ENCODE measurements at places on chromosomes 12 and 14. TPM values are rescaled to one million over a fixed set of nuclear protein-coding genes. Genes with fewer than 3 reads are reported as not detected.

Gene C1QL4
- total RNA-seq: not detected

Gene SERPINA3
- total RNA-seq: 50.9 TPM

Gene BTBD7
- total RNA-seq: 28.3 TPM

Gene CFAP54
- total RNA-seq: not detected

Gene SERPINA12
- total RNA-seq: not detected

Gene TGM1
- total RNA-seq: 0.21 TPM

Gene CCDC60
- total RNA-seq: not detected

Gene DNAJC22
- total RNA-seq: 0.24 TPM

Gene RNASE3
- total RNA-seq: not detected

Gene PIANP
- total RNA-seq: 0.12 TPM

- DNase-seq: no peak
Observed at GRCh38 chr12:42690264-42690663, 100.7 kb upstream of the PRICKLE1 start.

DNA sequence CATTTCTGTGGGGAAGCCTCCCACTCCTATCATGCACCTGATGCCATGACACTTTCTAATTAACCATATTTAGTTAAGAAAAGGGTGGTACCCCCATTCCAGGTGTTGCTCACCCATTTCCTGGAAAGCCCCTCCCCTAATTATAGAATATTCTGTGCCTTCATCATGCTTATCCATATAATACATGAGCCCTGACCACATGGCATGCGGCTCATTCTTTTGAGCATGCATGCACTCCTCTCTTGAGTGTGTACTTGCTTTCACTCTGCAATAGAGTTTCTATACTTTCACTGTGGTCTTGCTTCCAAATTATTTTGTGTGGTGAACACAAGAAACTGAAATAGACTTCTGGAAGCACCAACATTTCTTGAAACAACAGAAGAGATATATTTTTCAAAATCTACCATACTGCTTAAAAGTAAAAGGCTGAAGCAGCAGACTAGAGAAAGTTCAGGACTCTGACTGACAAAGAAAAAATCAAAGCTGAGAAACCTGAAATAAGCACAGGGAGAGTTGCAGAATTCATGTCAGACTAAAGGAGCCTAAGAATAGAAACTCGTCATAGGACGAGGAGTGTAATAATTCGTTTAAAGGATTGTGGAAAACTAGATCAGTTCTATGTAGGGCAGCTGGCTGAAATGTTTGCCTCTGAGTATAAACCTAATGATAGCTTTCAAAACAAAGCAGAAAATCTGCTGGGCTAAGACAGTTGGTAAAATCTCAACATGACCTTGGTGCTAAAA is 144.8 kb downstream of the KITLG start:
- DNase-seq: no peak

GRCh38 chr14:106378191-106378590 is 851.8 kb downstream of the TMEM121 start:
- no peak for DNase-seq

- DNase-seq: no peak
Observed at GRCh38 chr12:106300761-106301160, 1.8 kb upstream of the TCP11L2 start.

DNA sequence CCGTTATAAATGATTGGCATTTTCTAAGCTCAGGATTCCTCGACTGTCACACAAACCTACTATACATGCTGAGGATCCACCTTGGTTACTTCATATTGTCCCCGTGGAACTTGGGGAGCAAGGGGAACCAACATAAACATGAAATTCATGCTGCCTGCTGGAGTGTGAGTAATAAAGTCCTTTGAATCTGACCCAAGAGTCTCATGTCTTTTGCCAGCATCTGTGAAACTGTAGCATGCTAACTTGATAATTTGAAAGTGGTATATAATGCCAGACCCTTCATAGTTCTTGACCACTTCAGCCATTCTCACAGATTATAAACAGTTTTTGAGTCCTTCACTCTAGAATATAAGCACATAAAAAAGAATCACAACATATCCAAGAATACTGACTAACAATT is 17.1 kb downstream of the SLC35F4 start:
- no peak for DNase-seq

DNA sequence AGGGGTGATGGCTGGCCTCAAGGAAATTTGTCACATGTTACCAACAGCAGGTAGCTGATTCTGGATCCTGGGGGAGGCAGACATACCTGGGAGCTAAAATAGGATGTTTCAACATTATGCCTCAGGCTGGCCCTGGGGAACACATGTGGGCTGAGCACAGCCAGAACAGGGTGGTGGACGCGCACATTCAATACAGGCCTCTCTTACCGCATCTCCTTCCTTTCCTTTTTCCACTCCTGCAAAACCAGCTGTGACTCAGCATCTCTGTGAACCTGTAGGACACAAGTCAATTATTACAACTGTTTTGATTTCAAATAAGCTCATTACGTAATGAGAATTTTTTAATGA is 61.0 kb downstream of the NT5DC3 start:
- DNase-seq: no peak

DNA sequence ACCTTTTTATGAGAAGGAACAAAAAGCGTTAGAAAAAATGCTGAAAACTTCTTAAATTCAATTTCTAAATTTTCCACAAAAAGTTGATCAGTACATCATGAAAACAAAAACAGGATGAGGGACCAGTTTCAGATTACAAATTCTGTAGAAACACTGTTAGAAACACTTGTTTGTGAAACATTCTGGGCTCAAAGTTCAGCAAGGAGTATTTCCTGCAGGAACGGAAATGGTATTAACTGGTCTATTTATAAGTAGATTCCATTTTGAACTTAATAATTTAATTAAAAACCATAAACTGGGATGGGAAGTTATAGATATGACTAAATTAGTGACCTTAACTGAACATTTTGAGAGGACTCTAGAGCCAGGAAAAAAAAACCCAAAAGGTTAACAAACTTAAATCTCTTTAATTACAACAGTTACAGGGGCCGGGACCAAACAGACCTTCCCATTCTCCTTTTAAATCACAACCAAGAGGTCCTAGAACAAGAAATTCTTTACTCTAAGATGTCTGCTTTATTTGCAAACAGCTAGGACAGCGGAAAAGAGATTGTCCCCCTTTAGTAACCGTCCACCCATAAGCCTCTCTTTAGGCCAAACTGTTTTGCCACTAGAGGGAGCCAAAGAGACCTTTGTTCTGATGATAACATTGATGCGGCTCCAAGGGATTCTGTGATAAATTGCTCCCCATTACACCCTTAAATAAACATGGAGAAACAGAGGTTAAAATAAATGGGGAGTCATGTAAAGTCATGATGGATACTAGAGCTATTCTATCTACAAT is 69.0 kb upstream of the RERGL start:
- DNase-seq: no peak

GRCh38 chr12:6774499-6775062 is 2.3 kb downstream of the LAG3 start:
- no peak for DNase-seq

- DNase-seq: no peak
Observed at GRCh38 chr12:120866108-120866507, 38.0 kb downstream of the SPPL3 start.

- DNase-seq: no peak
Observed at GRCh38 chr12:49730568-49731101, 10.7 kb upstream of the TMBIM6 start.

DNA sequence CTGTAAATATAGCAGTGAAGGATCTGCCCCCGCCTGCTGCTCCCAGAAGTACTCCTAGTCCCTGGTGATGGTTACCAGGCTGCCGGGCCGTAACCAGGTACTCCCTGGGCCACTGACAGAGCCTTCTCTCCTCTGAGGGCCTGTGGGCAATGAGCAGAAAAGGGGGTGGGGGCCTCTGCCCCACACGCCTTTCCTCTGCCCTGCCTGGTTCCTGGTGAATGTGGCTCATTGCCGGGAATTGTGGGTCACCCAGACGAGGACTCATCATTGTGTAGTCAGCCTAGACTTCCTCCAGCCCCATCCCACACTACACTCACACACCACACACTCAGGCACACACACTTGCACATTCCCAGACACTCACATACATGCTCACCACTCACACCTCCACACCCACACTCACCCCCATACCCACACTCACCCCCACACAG is 35.7 kb upstream of the ACTN1 start:
- DNase-seq: no peak

- DNase-seq: peak; percentile 42
Observed at GRCh38 chr14:85165094-85165493, 364.9 kb upstream of the FLRT2 start.

DNA sequence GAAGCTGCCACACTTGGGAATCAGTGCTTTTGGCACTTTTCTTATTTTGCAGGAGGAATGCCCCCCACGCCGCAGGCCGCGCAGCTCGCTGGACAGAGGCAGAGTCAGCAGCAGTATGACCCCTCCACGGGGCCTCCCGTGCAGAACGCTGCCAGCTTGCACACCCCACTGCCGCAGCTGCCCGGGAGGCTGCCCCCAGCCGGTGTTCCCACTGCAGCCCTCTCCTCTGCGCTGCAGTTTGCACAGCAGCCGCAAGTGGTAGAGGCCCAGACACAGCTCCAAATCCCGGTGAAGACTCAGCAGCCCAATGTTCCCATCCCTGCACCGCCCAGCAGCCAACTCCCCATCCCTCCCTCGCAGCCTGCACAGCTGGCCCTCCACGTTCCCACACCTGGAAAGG is 32.3 kb downstream of the EP400 start:
- no peak for DNase-seq

- no peak for DNase-seq
Observed at GRCh38 chr14:104803912-104804410, 3.1 kb downstream of the ZBTB42 start.

- DNase-seq: no peak
Observed at GRCh38 chr14:24237463-24237955, 4.8 kb downstream of the GMPR2 start.

DNA sequence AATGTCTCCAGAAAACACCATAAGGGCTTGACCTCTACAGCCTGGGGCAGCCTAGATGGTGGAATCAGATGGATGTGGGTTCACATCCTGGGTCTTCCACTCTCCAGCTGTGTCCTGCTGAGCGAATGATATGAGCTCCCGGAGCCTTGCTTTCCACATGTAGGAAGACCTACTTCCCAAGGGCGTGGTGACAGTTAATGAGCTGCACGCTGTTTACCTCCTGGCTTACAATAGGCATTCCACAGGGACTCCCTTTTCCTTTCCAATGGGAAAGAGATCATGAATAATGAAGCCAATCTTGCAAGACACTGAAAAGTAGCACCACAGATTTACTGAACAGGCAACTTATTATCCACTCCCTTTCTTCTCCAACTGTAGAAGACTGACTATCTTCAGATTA is 46.1 kb downstream of the TMTC1 start:
- DNase-seq: no peak

DNA sequence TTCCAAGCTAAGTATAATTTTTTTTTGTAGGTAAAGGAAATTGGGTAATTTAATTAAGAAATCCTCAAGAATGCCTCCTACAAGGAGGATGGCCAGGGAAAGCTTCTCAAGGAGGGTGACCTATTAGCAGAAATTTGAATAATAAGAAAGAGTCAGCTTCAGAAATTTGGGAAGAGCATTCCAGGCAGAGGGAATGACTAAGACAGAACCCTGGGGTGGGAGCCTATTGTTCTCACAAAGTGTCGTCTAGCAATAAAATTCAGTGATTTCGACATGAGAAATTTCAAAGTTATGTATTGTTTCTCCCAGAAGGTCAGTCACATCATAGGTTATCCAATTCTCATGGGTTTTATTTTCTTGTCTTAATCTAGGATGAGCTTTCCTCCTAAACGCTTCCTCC is 1168.4 kb downstream of the AACS start:
- no peak for DNase-seq

DNA sequence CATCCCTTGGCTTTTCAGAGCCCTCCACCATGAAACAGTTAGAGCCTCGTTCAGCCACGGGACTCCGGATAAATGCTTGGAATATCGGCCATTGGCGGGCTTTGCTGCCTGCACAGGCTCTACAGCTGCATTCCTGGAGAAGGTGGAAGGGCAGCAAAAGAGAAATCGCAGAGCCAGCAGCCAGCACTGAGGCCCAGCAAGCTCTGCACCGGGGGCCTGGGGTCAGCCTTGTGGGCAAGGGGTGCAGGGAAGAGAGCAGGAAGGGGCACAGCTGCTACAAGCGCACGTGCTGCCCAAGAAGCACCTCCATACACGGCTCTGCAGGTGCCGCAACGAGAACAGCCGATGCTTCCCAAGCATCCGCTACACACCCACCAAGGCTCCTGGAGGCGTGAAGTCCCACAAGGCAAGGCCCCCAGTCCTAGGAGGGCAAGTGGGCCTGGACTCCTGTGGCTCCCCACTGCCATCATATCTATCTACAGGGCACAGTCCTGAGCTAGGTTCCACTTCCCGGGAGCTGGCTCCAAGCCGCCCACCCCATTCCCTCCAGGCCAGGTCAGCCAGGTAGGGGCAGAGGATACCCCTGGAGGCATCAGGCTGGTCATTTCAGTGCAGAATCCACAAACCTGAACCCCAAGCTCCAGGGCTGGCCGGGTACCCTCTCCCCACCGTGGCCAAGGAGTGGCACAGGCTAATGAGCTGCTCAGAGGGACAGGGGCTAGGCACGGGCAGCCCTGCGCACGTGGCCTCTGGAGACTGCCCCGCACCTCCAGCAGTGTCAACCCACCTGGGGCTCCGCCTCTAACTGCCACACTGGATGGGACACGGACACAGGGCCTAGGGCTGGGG is 40.2 kb downstream of the CCNK start:
- no peak for DNase-seq

GRCh38 chr12:72075891-72076557 is 137.4 kb downstream of the TPH2 start:
- DNase-seq: no peak

Measured in heart right ventricle (tissue), 16 donors.